CD4-positive, alpha-beta T cell treated with Interferon alpha-2 for 1 hour (primary cell): ENCODE measurements at places on chromosomes 16 and 17.

DNA sequence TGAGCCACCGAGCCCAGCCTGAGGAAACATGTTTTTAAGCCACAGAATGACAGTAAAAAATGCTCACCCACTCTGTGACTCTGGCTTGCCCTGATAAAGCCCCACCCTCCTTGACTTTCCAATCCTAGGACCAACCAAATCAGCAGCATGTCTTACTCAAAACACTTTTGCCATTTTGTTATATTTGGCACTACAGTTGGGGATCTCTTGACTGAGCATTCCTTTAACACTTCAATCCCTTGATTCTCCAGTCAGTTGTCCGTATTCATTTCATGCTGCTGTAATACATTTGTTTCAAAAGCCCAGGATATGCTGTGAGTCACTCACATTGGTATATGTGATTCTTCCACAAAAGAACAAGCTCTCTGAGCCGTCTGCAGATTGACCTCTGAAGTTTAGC lies 8.2 kb downstream of the MYH3 start:
- no peak for DNase-seq

DNA sequence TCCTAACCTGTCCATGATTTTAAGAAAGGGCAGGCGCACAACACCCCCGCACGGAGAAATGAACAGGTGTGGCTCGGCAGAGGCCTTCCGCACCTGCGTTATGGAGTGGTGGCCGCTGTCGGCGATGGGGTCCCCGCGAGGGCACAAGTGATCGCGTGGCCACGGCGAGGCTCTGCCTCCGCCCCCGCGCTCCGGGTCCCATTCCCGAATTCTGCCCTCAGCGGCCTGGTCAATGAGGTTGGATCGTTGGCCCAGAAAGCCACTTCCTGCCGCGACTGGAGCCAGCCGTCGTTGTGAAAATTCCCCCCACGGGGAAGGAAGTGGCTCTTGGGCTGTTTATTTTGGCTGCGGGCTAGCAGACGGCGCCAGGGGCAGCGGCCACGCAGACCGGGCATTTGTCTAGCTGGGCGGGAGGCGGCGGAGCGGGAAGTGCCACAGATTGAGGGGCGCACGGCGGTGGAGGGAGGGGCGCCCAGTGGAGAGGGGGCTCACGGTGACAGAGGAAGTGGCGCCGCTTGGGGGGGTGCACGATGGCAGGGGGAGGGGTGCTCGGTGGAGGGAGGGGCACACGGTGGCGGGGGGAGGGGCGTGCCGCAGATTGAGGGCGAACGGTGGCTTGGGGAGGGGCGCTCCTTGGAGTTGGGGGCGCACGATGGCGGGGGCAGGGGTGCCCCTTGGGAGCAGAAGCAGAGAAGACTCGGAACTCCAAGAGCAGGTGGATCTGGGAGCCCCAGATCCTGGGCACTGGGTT lies 25.0 kb downstream of the MRC2 start:
- peak; percentile 22 for DNase-seq

GRCh38 chr17:77585142-77585860 lies 373.2 kb upstream of the TNRC6C start:
- DNase-seq: no peak

GRCh38 chr17:65394811-65395472 lies 166.5 kb downstream of the AXIN2 start:
- DNase-seq: no peak

- no peak for DNase-seq
Measured at GRCh38 chr16:11074131-11074530, 129.8 kb downstream of the CLEC16A start.

GRCh38 chr17:31391496-31391949 lies at the start of gene RAB11FIP4:
Gene RAB11FIP4 (plus strand): TSS chr17:31391675. CDS start chr17:31391853, 178 bp downstream.
- DNase-seq: no peak

GRCh38 chr16:768428-768827 lies 7.9 kb downstream of the MSLN start:
- no peak for DNase-seq

DNA sequence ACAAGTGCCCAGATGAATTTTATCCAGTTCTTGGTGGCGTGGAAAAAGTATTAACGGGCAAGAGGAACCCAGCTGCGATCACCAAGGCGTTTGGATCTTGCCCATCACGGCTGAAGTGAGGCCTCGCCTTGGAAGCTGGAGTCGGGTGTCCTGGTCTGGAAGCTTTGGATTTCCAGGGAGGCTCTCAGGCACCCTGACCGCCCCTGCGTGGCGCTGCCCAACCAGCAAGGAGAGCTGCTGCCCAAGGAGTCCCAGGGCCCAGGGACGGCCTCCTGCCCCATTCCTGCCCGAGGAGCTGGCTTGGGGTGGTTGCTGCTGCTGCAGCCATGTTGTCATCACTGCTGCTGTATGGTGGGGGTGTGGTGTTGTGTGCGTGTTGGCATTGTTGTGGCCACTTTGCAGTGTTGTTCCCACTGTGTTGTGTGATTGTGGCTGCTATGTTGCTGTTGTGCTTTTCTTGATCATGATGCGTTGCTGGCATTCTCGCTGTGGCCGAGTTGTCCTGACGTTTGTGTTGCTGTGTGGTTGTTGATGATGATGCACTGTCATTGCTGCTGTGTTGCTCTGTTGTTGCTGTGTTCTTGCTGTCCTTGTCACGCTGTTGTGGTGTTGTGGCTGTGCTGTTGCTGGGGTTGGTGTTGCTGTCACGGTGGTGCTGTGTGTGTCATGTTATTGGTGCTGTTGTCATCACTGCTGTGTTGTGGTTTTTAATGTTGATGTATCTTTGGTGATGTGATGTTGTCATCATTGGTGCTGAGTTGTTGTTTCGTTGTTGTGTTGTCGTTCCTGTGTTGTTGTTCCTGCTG lies 318.8 kb downstream of the C16orf95 start:
- no peak for DNase-seq

DNA sequence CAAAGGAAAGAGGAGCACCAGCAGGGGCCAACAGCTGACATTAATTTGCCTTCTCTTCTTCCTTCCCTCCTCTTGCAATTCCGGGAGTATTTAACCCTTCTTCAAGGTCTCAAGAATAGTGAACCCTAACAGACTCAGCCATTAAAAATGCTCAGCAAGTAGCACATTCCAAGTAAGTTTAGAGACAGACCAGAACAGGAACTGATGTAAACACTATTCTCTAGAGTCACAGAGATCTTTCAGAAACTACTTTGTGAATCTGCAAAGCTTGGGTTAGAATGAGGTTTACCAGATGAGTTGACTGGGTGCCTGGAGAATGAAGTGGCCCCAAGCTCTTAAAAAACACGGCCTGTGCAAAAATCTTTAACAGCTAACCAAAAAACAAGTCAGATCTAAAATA lies 50.9 kb downstream of the TEX2 start:
- no peak for DNase-seq

GRCh38 chr17:66535611-66536010 lies 233.2 kb downstream of the PRKCA start:
- DNase-seq: no peak

DNA sequence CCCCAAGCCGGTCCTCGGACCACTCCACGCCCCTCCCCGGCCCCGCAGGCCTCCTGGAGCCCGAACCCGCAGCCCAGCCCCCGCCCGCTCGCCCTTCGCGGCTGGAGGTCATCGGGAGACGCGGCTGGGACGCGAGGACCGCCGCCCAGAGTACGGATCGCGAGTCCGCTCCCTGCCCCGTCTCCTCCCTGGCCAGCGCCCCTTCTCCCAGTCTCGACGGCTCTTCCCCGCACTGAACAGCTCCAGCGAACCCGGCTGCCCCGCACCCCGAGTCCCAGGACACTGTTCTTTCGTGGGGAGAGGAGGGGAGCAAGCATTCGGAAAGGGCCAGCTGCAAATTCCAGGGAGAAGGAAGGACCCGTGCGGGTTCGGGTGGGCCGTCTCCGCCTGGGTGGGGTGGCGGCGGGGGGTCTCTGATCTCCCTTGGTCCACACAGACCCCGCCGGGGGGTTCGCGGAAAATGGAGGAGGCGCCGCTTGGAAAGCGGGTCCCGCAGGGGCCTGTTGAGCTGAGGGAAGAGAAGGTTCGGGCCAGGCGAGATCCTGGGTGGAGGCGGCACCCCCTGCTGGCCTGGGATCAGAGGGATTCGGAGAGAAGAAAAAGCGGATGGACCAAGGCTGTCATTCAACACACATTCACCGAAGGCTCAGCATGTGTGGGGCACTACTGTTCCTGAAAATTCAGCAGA lies 632 bp upstream of the RTN4RL1 start:
- no peak for DNase-seq

- no peak for DNase-seq
Measured at GRCh38 chr17:58476812-58477211, 11.4 kb downstream of the HSF5 start.

GRCh38 chr17:21039839-21040575 lies 2.8 kb downstream of the USP22 start:
- DNase-seq: peak; percentile 19

DNA sequence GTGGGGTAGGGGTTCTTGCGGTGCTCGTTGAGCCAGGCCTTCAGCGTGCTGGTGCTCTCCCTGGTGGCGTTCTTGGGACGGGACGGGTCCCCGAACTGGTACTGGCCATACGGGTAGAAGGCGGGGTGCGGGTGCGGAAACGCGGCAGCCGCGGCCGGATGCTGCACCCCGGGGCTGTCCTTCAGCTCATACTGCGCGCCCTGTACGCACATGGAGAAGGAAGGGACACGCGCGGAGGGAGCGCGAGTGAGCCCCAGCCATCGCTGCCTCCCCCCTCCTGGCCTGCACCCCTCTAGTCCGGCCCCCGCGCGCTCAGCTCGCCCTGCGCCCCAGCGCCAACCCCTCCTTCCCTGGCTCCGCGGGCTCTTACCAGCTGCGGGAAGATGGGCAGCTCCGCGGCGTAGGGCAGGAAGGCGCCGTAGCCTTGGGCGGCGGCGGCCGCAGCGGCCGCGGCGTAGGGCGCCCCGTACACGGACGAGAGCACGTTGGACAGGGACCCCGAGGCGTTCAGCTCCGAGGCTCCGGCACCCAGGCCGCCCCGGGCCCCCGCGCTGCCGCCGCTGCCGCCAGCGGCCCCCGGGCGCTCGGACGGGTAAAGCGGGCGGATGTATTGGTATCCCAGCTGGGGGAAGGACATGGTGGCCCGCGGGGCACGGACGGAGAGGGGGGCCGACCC lies 1.0 kb downstream of the IRX3 start:
- no peak for DNase-seq

GRCh38 chr17:67422897-67423296 lies 45.8 kb downstream of the PITPNC1 start:
- no peak for DNase-seq

GRCh38 chr17:80829166-80829813 lies 162.4 kb upstream of the CHMP6 start:
- no peak for DNase-seq

DNA sequence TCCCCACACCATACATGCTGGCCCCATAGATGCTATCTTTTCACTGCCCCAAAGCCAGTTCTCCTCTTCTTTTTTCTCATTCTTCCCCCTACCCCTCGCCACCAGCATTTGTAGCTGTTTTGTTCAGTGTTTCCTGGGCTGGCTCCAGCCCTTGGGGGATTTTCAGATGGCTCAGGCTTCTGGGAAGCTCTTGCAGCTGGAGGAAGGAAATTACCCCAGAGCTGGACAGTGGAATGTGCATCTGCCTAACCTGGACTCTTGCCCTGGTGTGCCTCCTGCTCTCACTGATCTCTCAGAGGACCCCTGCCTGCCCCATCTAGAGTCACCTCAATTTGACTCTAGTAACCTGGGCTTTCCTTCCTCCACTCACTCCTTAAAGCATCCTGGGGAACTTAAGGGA lies 82.8 kb downstream of the MYH13 start:
- no peak for DNase-seq

DNA sequence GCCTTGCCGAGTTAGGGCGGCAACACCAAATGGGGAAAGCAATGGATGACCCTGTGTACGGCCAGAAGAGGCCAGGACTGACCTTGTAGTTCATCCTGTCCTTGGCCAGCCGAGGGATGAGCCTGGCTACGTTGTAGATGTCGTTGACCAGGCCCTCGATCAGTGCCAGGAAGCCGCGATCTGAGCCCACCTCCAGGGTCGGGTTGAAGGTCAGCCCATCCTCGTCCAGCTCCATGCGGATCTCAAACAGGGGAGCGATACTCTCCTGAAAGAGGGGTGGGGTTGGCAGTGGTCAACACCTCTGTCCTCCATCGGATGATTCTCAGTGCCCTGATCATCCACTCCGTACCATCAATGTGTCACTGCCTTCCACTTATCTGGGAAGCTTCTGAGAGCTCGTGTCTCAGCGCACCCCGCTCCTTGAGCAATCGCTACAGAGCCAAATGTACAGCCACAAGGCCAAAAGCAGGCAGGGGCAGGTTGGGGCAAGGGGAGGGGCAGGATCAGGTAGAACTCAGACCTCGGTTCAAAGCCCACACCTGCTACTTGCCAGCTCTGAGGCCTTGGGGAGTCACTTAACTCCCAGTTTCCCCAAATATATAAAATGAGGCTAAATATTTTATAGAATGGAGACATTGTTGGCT lies 39.9 kb downstream of the DNAH17 start:
- no peak for DNase-seq

- DNase-seq: no peak
Measured at GRCh38 chr17:49646391-49647255, 31.3 kb downstream of the SPOP start.

- peak; percentile 73 for DNase-seq
Measured at GRCh38 chr17:40647624-40648383, at the start of gene SMARCE1. Gene SMARCE1 (minus strand): TSS chr17:40647818. CDS start chr17:40645802, 2,016 bp downstream.

- DNase-seq: no peak
Measured at GRCh38 chr17:2926019-2926650, 129.9 kb downstream of the RAP1GAP2 start.

- DNase-seq: no peak
Measured at GRCh38 chr16:87491522-87492290, 1.1 kb downstream of the ZCCHC14 start.

DNA sequence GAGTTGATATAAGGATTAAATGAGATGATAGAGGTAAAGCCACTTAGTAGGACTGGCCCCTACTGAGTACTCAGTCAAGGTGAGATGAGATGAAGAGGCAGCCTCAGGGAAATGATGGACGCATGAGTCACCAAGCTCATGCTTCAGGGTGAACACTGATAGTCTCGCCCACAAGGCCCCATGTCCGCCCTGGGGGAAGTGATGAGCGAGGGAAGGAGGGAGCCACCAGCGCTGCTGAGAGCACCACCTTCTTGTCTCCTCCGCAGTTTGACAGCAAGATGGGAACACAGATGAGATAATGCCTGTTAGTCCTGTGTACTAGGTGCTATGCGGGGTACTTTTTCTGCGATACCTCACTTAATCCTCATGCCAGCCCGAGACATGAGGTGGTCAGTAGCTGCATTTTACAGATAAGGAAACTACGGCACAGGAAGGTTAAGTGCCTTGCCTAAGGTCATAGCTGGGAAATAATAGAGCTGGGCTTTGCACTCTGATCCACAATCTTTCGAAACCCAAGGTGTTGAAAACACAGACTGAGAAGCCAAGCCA lies 383.0 kb downstream of the CPPED1 start:
- no peak for DNase-seq

DNA sequence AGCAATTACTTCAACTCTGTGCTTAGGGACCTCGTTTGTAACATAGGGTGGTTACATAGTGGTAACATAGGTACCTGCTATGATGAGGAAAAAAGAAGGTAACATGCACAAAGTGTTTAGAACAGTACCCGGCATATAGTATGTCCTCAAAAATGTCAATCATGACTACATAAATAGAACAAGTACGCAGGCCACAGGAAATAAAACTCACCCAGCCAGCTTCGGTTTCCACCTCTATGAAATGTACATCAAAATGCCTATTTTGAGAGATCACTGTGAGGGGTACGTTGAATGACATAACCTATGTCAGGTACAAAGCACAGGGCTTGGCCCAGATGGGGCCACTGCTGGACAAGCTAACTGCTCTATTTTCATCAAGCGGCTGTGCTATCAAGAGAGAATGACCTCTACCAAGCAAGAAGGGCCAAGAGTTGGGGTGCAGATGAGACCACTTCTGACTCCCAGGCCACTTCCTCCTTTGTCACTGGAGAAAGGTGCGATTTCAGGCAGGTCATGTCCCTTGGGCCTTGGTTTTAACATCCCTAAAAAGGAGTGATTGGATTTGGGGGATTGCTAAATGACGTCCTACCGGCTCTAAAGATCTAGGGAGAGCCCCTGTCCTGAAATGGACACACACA lies 45.4 kb downstream of the WSB1 start:
- no peak for DNase-seq
